ENCODE measurements at places on chromosomes 13 and 19.

GRCh38 chr13:76828316-76828741 is 57.9 kb downstream of the KCTD12 start:
- DNase-seq: no peak

- DNase-seq: no peak
Observed at GRCh38 chr19:29532956-29533355, 7.2 kb downstream of the VSTM2B start.

- peak; percentile 7 for DNase-seq
Observed at GRCh38 chr19:15672580-15673175, at the start of gene CYP4F12. CYP4F12 (plus strand) TSS chr19:15673087; CDS start chr19:15673530, 443 bp downstream.

DNA sequence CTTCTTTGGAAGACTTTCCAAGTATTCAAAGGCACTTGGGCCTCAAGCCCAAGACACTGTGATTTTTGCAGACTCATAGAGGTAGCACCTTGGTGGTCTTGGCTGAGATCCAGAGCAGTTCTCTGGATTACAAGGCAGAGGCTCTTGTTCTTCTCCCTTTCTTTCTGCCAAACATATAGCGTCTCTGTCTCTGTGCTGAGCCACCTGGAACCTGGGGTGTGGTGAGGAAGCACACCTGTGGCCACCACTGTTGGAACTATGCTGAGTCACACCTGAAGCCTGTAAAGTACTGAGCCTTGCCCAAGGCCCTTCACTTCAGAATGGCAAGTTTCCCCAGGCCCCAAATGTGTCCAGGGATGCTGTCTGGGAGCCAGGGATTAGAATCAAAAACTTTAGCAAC is 127.5 kb downstream of the FREM2 start:
- DNase-seq: no peak

- DNase-seq: no peak
Observed at GRCh38 chr13:33381906-33382305, 96.4 kb upstream of the STARD13 start.

DNA sequence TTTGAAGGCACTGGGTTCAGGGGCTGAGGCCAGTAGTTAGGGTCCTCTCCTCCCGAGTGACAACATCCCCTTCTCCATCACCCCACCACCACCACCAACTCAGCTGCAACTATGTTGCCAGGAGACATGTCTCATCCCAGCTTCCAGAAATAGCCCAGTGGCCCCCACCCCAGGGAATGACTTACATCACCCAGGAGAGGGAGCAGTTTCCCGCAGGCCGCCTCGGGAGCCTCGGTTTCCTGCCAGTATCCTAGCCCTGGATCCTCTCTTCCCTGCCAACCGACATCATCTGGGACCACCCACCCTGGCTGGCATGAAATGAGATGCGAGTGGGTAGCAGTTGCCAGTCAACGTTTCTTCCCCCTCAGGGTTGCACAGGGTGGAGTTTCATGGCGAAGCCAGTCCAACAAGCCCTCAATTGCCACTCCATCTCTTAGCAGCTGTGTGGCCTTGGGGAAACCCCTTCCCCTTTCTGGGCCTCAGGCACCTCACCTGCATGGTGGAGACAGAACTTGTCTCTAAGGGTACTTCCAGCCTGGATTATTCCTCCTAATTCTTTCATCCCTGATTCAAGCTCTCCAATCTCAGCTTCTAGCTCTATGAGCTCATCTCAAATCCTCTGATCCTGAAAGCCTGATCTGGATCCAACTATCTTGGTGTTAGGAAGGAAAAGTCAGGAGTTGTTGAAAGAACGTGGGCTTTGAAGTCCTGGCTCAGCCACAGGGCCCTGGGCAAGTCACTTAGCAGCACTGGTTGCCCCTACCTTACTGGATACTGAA is 3.9 kb upstream of the GSK3A start:
- DNase-seq: no peak

GRCh38 chr19:3836887-3837286 is 32.0 kb downstream of the ZFR2 start:
- no peak for DNase-seq

DNA sequence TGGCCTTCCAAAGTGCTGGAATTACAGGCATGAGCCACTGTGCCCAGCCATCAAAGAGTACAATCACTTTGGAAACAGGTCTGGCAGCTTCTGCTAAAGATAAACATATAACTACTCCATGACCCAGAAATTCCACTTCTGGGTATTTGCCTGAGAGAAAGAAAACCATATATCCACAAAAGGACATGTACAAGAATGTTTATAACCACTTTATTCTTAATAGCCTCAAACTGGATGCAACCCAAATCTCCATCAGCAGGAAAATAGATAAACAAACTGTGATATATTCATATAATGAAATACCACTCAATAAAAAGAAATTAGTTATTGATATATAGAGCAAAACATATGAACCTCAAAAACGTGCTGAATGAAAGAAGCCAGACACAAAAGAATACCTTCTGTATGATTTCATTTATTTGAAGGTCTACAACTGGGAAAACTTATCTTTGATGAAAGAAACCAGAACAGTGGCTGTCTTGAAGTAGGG is 40.5 kb downstream of the TEX26 start:
- no peak for DNase-seq

- no peak for DNase-seq
Observed at GRCh38 chr13:49400755-49401659, 42.9 kb downstream of the CAB39L start.

DNA sequence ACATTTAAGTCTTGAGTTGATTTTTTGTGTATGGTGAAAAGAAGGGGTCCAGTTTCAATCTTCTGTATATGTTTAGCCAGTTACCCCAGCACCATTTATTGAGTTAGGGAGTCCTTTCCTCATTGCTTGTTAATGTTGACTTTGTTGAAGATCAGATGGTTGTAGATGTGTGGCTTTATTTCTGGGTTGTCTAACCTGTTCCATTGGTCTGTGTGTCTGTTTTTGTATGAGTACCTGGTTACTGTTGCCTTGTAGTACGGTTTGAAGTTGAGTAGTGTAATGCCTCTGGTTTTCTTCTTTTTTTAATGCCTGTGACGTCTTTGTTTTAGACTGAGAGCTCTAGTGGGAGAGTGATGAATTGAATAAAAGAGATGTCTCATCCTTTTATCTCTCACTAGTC is 83.2 kb downstream of the NBEA start:
- no peak for DNase-seq

GRCh38 chr13:43731296-43731695 is 55.5 kb downstream of the ENOX1 start:
- DNase-seq: no peak

- no peak for DNase-seq
Observed at GRCh38 chr13:37361608-37362007, 237.0 kb downstream of the POSTN start.

GRCh38 chr19:48565090-48565489 is 13.1 kb downstream of the SULT2B1 start:
- no peak for DNase-seq

DNA sequence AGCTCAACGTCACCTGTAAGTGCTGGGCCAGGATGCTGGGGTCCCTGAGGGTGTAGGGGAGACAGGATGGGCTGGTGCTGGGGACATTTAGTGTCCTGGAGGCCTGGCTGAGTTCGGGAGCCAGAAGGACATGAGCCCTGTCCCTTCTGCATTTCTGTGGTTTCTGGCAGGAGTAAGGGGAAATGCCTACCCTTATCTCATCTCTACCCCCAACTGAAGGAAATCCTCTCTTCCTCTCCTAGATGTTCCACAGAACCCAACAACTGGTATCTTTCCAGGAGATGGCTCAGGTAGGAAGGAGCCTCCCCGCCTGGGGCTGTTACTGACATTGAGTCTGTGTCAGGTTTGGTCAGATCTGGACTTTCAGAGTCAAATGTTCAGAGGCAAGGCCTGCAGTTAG is 1.2 kb downstream of the CD33 start:
- no peak for DNase-seq

DNA sequence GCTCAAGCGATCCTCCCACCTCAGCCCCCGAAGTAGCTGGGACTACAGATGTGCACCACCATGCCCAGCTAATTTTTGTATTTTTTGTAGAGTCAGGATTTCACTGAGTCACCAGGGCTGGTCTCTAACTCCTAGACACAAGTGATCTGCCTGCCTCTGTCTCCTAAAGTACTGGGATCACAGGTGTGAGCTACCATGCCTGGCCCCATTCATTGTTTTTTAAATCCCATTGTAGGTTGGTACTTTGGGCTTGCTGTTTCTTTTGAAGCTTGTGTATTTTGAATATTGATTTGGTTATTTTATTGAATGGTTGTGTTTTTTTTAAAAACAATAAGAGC is 26.7 kb downstream of the ZMYM2 start:
- DNase-seq: no peak

GRCh38 chr19:13095934-13096927 is 6.4 kb downstream of the LYL1 start:
- DNase-seq: no peak

DNA sequence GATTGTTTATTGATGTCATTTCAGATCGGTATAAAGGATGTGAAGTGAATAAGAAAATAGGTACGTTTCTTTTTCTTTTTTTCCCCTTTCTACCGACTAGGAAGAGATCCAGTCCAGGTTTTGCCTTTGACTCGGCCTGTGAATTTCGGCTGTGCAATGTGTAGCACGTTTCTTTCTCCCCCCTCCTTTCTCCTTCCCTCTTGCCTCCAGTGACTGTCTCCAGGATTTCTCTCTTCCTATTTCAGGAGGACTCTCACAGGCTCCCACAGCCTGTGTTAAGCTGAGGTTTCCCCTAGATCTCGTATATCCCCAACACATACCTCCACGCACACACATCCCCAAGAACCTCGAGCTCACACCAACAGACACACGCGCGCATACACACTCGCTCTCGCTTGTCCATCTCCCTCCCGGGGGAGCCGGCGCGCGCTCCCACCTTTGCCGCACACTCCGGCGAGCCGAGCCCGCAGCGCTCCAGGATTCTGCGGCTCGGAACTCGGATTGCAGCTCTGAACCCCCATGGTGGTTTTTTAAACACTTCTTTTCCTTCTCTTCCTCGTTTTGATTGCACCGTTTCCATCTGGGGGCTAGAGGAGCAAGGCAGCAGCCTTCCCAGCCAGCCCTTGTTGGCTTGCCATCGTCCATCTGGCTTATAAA is at the start of gene GPC6:
GPC6 (plus strand) TSS at position 185 of the 657 bp plus-strand sequence.
- no peak for DNase-seq

GRCh38 chr19:50058425-50058824 is 32.6 kb downstream of the ZNF473 start:
- DNase-seq: no peak

DNA sequence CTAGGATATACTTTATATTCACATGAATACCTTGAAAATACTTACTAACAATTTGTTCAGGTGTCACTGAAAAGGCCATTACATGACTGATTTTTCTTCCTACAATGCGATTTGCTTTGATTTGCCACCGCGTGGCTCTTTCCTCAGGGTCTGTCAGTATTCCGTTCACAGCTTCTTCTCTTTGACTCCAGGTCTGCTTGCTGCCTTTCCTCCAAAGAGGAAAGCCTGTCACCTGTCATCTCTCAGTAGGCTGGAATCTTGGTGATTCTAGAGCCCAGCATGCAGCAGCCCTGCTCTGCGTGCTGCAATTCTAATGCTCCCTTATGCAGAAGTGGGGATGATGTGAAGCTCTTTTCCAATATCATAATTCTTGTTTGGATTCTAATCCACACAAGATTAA is 33.6 kb upstream of the SIAH3 start:
- no peak for DNase-seq

DNA sequence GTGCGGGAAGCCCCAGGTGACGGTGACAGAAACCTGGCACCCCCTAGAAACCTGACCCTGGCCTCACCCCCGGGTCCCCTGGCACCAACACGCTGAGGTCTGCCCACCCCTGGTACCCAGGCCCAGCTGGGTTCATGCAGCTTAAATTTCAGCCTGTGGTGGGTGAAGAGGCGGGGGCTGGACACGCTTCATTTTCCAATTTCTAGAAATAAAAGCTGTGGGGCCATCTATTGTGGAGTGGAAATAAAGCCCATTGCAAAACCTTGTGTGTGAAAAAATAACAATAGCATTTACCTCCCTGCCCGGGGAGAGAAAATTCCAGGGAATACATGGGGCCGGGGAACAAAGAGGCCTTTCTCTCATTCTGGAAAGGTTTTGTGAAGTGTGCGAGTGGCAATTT is 7.5 kb upstream of the FUT5 start:
- no peak for DNase-seq

- DNase-seq: no peak
Observed at GRCh38 chr13:51906581-51906980, 44.8 kb downstream of the CCDC70 start.

- DNase-seq: no peak
Observed at GRCh38 chr19:33442706-33443105, 69.2 kb downstream of the CEBPG start.

- DNase-seq: no peak
Observed at GRCh38 chr19:48950830-48951519, 3.7 kb upstream of the BAX start.

DNA sequence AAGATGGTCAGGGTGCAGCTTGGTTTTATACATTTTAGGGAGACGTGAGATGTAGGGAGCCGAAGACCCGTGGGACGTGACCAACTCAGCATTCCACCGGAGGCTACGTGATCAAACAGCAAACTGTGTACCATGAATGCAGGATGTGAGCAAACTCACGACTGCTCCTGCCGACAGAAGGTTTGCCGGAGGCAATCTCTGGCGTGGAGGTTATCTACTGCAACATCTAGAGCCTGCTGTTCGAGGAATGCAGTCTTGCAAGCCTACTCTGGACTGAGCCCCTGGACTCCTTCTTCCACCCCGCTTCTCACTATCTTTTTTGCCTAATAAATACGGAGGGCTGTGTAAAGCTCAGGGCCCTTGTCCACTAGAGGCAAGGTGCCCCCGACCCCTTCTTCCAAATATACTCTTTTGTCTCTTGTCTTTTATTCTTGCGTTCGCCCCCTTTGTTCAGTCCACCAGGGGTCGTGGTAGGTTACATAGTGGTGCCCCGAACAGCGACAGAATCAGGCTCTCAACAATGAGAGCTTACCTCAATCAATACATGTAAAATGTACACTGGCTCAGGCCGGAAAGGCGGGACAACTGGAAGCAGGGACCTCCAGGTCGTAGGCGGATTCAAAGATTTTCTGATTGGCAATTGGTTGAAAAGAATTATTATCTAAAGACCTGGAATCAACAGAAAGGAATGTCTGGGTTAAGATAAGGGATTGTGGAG is 8.9 kb upstream of the OR1I1 start:
- no peak for DNase-seq

DNA sequence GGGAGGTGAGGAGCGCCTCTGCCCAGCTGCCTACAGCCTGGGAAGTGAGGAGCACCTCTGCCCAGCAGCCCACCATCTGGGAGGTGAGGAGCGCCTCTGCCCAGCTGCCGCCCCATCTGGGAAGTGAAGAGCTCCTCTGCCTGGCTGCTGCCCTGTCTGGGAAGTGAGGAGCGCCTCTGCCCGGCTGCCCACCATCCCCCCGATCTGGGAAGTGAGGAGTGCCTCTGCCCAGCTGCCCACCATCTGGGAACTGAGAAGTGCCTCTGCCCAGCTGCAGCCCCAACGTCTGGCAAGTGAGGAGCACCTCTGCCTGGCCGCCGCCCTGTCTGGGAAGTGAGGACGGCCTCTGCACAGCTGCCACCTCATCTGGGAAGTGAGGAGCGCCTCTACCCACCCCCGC is 64.3 kb downstream of the ZNF708 start:
- no peak for DNase-seq

- DNase-seq: peak; percentile 75
Observed at GRCh38 chr19:2478756-2479555, 3.0 kb downstream of the GADD45B start.
